ENCODE measurements at places on chromosomes 1 and 21. TPM values are rescaled to one million over a fixed set of nuclear protein-coding genes. Genes with fewer than 3 reads are reported as not detected.

DNA sequence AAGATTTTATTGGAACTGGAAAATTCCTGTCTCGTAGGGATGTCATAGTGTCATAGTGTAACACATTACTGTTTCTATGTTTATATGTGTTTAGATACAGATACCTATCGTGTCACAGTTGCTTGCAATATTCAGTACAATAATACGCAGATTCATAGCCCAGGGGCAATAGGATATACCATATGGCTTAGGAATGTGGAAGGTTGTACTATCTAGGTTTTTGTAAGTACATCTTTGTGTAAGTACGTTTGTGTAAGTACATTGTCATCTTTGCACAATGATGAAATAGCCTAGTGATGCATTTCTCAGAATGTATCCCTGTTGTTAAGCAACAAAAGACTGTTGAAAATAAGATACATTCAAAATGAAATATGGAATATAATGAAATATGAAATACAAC, 68.9 kb downstream of the CAMTA1 start:
- no peak for DNase-seq

- DNase-seq = no peak
These were observed 518 bp upstream of the PLCH2 start for GRCh38 chr1:2475571-2475970.

GRCh38 chr1:176567190-176567794, 104.3 kb downstream of the PAPPA2 start:
- no peak for DNase-seq

DNA sequence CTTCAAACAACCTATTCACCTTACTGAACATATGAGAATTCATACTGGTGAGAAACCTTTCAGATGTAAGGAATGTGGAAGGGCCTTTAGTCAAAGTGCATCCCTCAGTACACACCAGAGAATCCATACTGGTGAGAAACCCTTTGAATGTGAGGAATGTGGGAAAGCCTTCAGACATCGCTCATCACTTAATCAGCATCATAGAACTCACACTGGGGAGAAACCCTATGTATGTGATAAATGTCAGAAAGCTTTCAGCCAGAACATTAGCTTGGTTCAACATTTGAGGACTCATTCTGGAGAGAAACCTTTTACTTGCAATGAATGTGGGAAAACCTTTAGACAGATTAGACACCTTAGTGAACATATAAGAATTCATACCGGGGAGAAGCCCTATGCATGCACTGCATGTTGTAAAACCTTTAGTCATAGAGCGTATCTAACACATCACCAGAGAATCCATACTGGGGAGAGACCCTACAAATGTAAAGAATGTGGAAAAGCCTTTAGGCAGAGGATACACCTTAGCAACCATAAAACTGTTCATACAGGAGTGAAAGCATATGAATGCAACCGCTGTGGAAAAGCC, 13.2 kb upstream of the EXO5 start:
- no peak for DNase-seq

DNA sequence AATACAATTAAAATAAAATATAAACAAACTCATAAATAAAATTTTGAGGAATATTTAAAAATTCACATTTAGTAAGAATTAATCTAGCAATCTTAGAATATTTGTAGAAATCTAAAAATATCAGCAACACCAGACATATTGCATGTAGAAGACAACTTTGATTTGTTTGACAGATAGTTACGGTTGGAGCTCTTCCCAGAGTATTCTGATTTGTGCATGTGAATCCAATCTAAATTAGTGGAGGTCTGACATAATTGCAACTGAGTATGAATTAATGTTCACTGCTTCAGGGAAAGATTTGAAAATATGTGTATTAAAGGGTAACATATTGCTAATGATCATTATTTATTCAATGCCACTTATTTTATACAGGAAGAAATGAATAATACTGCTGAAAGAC, 1546.2 kb downstream of the BRINP3 start:
- no peak for DNase-seq

ADGRL2 gene
- 24.8 TPM for polyA plus RNA-seq

WNT2B gene
- polyA plus RNA-seq = 2.8 TPM

ASPM gene
- 3.7 TPM for polyA plus RNA-seq

UTS2 gene
- 0.06 TPM for polyA plus RNA-seq

All from AG04450 (cell line).